ENCODE measurements at places on chromosomes 5 and 9.

- DNase-seq = no peak
Observed at GRCh38 chr5:174247301-174247700, 201.8 kb downstream of the NSG2 start.

DNA sequence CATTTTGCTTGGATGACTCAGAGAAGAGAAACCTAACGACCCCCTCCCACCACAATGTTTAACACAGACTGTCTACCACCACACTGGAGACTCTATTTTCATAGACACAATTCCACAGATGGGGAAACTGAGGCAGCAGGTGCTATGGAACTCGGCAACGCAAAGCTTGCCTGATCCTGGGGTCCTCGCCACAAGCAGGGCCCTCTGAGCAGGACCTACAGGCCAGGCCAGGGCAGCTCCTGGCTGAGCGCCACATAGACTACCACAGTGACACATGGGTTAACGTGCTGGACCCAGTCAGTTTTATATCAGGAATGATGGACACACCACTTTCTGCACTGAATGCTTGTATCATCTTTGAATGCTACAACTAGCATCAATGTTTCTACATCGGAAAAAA lies 11.8 kb downstream of the IPPK start:
- no peak for DNase-seq

DNA sequence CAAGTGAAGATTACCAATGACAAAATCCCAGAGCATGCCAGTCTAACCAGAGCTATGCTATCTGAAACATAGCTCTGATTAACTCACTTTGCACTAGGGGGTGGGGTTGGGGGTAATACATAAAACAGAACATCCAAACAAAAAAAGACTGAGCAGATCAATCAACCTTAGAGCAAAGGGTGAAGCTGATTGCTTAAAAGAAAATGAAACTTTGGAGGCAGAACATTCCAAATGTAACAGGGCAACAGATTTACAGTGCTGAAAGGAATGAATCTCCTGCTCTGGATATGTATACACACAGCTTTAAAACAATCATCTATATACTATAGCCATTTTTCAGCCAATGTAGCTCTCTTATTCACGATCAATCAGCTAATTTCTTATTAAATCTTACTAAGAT lies 4.9 kb downstream of the IL6ST start:
- no peak for DNase-seq

GRCh38 chr5:87210076-87210475 lies 57.6 kb upstream of the RASA1 start:
- no peak for DNase-seq

DNA sequence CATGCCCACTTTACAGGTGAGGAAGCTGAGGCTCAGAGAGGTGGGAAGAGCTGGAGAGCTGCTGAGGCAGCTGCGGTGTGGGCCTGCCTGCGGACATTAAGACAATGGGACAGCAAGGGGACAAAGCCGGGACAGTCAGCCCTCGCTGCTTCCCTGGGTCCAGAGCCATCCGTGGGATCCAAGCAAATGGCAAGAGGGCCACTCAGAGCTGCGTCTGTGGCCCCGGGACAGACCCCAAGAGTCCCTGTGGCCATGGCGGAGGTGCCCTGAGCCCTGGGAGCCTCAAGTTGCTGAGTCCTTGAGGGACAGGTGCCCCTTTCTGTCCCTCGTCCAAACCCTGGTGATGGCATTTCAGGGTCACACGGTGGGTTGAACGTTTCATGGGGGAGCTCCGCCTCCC lies 191.9 kb downstream of the OLFM1 start:
- no peak for DNase-seq

GRCh38 chr9:18905883-18906629 lies 127.0 kb downstream of the SAXO1 start:
- no peak for DNase-seq

DNA sequence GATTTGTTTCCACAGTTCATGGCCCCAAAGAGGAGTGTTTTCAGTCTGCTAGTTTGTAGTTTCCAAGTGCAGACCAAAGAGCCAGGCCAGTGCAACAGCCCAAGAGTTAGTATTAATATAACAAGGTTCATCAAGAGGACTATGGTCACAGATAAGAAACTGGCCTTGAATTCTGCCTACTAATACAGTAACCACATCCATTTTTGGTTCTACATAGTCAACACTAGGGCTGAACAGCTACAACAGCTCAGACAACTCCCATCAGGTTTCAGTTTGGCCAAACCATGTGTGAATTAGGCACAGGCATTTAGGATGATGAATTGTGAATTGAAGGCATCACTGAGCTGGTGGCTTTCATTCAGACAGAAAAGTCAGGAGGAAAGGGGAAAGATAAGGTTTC lies 13.8 kb upstream of the UBQLN1 start:
- no peak for DNase-seq

DNA sequence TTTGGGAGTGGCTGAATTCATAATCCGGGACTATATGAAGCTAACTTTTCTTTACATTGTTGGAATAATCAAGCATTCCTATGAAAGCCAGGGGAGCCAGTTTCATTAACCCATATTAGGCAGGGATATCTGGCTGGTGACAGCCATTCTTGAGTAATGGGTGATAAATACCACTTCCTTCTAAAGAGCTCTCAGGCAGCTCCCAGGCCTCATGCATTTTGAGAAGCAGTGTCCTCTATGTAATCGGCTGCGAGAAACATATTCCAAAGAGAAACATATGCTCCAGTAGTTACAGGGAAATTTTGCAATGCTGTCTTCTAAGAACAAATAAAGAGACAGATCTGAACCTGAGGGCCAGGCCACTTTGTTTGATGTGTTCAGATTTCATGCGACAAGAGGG lies 83.1 kb downstream of the MSX2 start:
- no peak for DNase-seq
